ENCODE measurements at places on chromosomes 3 and 15.
A peak's percentile ranks its signal among the peaks of the same experiment; 100 is the strongest.

- no peak for DNase-seq
Measured at GRCh38 chr15:76930831-76931396, 635 bp upstream of the RCN2 start.

DNA sequence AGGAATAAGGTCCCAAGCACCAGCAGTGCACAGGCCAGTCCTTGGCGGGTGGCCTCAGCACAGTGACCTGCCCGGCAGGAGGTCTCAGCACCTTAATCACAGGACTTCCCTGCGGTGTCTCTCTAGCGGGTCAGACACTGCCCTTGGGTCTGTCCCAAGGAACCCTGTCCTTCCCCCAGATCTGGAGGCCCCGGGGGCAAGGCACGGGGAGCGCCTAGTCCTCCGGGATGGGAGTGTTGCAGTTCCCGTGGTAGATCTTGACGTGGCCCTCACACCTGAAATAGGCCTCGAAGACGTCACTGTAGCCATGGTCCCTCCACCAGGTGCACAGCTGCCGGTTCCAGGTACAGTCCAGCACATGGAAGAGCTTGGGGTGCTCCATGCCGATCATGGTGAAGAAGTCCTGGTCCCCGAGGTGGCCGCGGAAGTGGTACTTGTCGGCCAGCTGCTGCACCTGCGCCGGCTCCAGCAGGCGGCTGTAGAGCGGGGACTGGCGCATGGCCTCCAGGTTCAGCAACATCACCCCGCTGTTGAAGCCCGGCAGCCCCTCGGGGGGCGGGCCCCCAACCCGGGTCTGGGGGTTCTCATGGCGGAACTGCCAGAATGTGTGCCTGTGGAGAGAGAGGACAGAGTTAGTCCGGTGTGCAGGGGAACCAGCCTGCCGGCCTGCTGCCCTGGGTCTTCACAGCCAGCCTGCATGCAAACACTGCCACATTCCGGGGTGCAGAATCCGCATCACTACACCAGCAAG is 201.3 kb downstream of the XXYLT1 start:
- DNase-seq = no peak

- DNase-seq = no peak
Measured at GRCh38 chr3:52243791-52244628, 1.5 kb upstream of the PPM1M start.

GRCh38 chr3:137987723-137988122 is 22.2 kb upstream of the CLDN18 start:
- DNase-seq = no peak

DNA sequence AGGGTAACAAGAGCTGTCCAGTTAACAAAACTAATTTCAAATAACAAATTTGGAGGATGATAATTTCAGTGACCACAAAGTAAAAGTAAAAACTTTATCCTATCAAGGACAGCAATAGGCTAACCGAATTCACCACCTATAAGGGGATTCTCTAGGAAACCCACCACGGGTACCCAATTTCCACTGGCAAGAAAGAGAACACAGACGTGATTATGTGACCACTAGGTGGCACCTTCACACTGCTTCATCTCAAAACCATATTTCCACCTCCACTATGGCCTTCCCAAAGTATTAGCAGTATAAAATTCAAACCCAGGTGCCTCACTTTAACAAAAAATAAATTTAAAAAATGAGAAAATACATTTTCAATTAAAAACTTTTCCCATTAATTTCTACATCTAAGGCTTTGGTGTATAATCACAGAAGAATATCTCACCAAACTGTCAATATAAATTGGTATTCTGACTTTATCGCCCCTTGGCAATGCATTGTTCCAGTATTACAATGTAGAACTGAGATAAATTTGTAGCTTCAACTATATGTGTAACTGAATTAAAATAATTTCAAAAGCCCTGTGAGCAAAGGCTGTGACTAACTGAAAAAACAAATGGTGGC is 96.5 kb downstream of the FSIP1 start:
- no peak for DNase-seq

- no peak for DNase-seq
Measured at GRCh38 chr3:105561876-105562275, 195.2 kb downstream of the ALCAM start.

- peak; percentile 49 for DNase-seq
Measured at GRCh38 chr3:52245322-52246263, at the start of gene PPM1M. TSS of gene PPM1M (plus strand) at chr3:52245759. CDS start at chr3:52245825, 66 bp downstream.

DNA sequence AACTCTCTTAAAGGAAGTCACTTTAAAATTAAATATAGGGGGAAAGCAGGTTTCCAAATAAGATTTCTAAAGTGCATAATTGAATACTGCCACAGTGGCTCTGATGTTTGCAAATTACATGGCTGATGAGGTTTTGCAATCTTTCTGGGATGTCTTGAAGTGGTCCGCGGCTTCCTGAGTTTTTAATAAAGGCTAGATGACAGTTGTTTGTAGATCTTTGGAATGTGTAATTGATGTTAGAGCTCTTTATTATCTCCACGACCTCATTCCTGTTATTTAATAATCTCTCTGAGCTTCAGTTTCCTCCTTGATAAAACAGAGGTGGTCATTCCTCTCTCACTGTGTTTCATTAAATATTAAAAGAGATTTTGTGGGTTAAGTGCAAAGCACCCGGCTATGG is 27.0 kb upstream of the CEMIP start:
- no peak for DNase-seq

- DNase-seq = no peak
Measured at GRCh38 chr15:43085921-43086320, 19.9 kb downstream of the UBR1 start.

DNA sequence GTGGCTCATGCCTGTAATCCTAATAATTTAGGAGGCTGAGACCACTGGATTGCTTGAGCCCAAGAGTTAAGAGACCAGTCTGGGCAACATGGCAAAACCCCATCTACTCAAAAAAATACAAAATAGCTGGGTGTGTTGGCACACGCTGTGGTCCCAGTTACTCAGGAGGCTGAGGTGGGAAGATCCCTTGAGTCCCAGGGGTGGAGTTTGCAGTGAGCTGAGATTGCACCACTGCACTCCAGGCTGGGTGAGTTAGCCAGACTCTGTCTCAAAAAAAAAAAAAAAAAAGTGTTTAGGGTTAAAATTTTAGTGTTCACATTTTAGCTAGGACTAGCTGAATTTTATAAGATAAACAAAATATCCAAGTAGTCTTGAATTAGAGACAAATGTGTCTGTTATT is 1340.1 kb upstream of the EPHA6 start:
- no peak for DNase-seq

DNA sequence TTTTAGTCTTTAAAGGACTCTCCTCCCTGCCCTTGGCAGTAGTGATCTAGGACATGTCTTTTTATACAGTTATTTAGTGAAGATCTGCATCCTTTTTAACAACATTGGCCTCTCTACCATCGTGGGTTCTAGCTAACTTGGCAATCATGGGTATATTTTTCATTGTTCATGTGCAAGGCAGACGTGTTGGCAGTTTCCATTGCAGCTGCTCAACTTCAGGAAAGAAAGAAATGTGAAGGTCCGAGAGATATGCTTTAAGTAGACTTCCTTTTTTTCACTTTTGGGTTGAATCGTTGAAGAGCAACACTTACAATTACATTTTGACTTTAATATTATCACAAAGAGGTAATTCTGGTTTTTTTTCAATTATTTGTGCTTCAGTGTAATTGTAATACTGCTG is 172.6 kb downstream of the SATB1 start:
- no peak for DNase-seq

DNA sequence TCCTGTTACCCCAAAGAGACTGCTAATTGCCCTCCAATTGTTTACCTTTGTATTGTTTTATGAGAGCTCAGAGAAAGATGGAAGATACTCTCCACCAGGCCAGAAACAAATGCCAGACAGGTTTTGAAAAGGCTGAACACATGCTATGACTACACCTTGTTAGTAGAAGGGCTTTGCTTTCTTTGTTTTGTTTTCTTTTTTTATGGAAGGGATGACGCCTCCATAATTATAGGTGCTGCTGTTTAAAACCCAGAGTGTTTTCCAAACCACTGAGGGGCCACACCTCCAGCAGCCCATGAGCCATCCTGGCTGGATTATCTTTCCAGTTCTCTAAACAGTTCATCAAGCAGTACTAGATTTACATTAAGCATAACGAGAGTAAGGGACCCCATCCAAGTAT is 5.6 kb upstream of the FOXP1 start:
- DNase-seq = no peak

DNA sequence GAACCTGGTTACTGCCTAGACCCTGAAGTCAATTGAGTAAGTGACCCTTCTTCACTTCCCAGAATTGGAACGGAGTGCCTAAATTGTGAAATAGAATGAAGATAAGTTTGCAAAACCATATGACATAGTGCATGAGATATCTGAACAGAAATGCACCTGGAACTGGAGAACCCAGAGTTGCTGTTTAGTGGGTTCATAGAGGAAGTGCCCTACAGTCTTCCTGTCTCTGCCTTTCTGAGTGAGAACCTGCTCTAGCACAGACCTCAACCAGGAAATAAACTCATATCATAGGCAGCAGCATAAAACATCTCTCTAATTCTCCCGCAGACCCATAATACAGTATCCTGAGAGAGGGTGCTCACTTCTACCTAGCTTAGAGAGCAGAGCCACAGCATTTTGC is 82.9 kb downstream of the EOMES start:
- no peak for DNase-seq

DNA sequence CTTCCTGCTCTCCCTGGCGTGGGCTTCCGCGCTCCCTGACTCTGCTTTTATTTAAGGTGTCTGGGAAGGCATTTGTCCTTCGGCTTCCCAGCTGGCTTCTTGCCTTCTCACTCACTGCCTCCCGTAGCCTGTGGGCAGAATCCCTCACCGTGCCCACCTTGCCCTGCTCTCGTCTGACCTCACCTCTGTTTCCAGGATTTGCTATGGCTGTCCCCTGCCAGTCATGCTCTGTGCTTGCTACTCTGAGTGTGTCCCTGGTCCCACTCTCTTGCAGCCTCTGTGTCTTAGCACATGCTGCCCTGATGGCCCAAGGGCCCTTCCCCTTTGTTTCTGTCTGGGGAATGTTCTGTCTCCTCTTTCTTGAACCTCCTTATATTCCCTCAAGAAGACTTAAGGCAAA is 26.2 kb downstream of the LPP start:
- DNase-seq = no peak

GRCh38 chr15:32641517-32642059 is at the start of gene SCG5:
TSS of gene SCG5 (plus strand) at chr15:32641710. CDS start at chr15:32643593, 1,883 bp downstream.
- no peak for DNase-seq

DNA sequence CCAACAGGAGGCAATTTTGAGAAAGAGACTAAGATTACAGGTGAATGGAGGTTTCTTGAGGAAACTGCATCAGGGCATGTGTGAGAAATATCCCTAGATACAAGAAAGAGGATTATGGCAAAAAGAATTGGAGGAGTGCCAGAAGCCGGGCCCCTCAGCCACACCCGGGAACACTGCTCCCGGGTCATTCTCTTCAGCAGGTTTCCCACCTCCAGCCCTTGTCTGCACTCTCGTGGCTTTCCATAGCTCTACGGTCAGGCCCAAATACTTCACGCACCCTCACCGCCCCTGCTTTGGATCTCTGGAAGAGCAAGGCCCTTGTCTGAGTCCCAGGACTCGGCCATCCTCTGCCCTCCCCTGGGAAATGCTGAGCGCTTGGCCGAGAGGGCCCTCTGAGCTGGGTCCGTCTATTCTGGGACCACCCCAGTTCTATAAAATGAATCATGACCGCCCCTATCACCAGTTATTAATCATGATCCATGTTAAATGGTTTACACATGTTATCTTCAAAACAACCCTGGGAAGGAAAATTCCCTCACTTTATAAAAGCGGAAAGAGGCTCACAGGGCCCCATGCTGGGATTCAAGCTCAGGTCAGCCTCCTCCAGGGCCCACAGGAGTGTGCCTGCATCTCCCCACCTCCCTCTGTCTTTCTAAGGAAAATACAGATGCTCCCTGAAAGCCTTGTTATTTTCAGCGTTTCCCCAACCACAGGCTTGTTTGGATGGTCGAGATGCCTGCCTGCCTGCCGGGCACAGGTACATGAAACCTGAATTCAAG is 38.8 kb upstream of the SPTBN5 start:
- no peak for DNase-seq

DNA sequence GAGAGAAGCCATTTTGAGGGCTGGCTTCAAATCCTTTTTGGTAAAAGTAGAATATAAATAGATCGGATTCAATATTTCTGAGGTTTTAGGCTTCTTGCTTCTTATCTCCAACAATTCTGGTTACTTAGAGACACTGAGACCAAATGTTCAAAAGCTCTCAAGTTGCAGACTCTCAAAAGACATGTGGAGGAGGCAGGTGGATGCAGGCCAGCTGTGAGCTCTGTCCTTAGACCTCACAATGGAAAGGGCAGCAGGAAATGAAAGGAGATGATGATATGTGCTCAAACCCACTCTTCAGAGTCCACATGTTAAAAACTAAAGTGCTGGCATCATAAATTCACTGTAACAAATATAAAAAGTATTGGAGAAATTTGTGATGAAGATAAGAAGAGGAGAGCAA is 424.9 kb upstream of the ALCAM start:
- no peak for DNase-seq

GRCh38 chr3:123377243-123377740 is 71.6 kb downstream of the ADCY5 start:
- DNase-seq = no peak

DNA sequence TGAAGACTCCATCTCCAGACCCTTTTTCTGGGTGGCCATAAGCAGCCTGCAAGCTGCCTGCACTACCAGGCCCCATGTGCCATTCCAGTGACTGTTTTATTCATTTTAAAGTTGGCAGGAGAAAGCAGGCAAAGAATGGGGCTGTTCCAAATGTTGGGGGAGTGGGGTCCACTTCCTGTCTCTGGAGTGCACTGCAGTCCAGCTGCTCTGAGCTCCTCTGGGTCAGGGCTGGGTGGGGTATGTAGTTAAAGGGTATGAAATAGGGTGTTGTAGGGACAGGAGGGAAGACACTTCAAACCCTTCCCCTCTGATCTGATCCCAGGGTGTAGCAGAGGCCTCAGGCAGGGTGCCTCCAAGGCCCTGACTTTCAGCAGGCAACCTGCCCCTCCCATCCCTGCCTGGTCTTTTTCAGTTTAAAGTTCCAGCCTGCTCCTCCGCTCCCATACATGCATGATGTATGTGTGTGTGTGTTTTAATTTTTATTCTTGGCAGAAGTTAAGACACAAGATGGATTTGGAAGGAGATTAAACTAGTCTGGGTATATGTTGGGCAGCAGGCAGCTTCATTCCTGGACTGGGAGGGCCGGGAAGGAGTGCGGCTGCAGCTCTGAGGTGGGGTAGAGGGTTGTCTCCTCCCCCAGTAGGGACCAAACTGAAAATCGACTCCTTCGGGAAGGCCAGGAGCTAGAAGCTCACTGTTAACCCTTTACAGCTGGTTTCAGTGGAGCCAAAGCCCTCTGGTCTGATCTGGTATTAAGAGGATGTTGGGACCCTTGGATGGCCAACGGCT is 17.3 kb downstream of the BOC start:
- DNase-seq = no peak

GRCh38 chr3:193857996-193858395 is 265.0 kb downstream of the OPA1 start:
- DNase-seq = no peak

- DNase-seq = no peak
Measured at GRCh38 chr3:181932039-181932438, 220.3 kb downstream of the SOX2 start.

All from activated CD4-positive, CD25-positive, alpha-beta regulatory T cell (primary cell).